ENCODE measurements at places on chromosomes 7 and 10.

DNA sequence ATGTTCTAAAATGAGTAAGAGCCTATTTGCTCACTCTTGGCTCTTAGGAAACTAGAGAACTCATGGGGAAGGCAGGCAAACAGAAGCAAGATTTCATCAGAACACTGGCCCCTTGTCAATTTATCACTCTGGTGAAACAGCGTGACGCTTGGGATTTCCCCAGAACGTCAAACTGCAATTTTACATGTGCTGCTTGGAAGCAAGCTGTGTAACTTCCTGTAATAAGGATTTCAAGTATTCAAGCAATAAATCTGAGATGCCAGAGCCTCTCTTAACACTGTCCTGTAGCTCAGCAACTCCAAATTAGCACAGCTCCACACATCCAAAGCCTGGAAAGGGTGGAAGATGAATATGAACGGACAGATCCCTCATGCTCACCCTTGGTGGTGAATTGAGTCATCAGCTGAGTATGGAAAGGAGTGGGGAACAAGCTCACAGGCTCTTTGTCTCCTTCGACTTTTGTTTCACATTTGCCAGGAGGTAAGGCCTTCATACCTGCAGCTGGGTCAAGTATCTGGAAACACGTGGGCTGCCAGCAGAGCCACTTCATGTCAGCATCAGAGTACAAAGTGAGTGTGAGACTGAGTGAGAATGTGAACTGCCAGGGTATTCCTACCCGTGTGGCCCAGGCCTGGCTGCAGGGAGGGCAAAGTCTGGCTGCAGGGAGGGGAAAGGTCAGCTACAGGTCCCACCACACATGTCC is 140.4 kb upstream of the NAMPT start:
- DNase-seq = no peak
- no peaks in the 10 kb centered on the region for H3K36me3 ChIP-seq
- peaks cover 29% of the 10 kb centered on the region for H3K4me1 ChIP-seq
- peak overlapping the region; percentile 92 for H3K27ac ChIP-seq
- H3K4me3 ChIP-seq = peak overlapping the region; percentile 96

DNA sequence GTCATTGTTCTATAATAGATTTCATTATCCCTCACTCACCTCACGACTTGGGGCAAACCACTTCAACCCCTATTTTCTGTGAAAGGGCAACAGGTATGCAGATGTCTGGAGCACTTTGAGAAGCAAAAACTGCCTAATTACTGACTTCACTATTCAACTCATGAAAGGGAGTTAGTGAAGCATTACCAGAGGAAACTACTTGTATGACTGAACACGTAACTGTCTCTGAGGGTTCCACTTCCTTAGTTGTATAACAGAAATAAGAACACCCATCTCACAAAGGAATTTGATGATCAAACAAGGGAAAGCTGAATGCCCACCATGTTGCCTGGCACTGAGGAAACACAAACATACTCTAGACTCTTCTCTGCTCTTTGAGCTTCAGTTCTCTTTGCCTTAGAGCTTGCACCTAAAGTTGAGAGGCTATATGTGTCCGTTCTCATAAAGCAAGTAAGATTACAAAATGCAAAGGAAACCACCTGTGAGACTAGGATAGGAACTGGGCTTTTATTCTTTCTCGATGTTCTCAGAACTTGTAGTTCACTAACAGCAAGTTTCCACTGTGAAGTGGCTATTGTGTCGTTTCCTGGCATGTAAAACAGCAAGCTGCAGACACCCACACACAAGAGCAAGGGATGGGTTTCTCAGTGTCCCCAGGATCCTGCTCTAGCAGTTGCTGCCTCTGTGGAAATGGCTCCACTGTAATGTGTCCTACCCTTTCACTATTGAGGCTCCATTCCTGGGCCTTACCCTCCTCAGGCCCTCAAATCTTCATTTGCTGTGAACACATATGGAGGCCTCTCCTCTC is 2.6 kb downstream of the TMEM243 start:
- no peak overlapping the region for H3K4me3 ChIP-seq
- H3K27me3 ChIP-seq = no peaks in the 10 kb centered on the region
- DNase-seq = no peak
- peaks cover 14% of the 10 kb centered on the region for H3K4me1 ChIP-seq

GRCh38 chr10:112475575-112476218 is 28.7 kb downstream of the VTI1A start:
- peaks cover 15% of the 10 kb centered on the region for H3K4me1 ChIP-seq
- no peak overlapping the region for H3K4me3 ChIP-seq
- no peaks in the 10 kb centered on the region for H3K27me3 ChIP-seq
- H3K27ac ChIP-seq = no peak overlapping the region
- DNase-seq = no peak
- H3K36me3 ChIP-seq = no peaks in the 10 kb centered on the region

DNA sequence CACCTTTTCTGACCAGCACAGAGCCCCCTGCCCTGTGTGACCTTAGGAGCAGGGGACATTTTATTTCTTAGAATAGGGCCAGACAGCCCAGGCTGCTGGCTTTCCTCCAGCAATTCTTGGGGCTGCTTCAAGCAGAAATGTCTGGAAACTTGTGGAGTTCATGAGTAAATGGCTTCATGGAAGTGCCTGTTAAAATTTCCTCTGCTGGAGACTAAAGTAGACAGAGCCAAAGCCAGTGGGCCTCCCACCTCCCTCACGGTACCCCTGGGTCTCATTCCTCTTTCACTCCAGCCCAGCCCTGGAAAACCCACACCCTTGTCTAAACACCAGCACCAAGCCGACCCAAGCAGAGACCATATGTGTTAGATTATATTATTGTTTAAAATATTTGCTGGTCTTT is 505.5 kb upstream of the ZMIZ1 start:
- H3K4me1 ChIP-seq = no peaks in the 10 kb centered on the region
- no peak overlapping the region for H3K4me3 ChIP-seq
- no peaks in the 10 kb centered on the region for H3K36me3 ChIP-seq

DNA sequence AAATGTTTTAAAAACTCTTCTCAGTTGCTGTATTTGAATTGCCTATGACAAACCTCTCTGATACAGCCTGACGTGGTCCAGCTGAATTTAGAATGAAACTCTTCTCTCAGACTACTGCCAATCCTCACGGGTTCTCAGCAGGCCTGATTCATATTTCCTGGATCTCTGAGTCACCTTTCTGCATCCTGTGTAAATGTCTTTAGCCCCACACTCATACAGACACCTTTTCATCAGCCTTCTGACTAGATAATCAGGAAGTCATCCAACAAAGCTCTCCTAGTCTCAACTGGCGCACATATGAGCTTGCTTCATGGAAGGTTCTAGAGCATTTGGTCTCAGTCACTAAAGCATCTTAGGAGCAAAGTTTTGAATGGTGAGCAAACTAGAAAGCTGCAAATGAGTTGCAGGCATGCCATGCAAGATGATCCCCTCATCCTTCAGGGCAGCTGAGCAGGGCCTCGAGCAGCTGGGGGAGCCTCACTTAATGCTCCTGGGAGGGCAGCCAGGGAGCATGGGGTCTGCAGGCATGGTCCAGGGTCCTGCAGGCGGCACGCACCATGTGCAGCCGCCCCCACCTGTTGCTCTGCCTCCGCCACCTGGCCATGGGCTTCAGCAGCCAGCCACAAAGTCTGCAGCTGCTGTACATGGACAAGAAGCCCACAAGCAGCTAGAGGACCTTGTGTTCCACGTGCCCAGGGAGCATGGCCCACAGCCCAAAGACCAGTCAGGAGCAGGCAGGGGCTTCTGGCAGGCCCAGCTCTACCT is 182.8 kb downstream of the ARHGAP12 start:
- H3K27ac ChIP-seq = no peak overlapping the region
- H3K4me3 ChIP-seq = no peak overlapping the region
- no peaks in the 10 kb centered on the region for H3K4me1 ChIP-seq
- no peaks in the 10 kb centered on the region for H3K27me3 ChIP-seq

- no peaks in the 10 kb centered on the region for H3K27me3 ChIP-seq
- no peaks in the 10 kb centered on the region for H3K36me3 ChIP-seq
- no peak overlapping the region for H3K4me3 ChIP-seq
- no peak overlapping the region for H3K27ac ChIP-seq
- H3K4me1 ChIP-seq = no peaks in the 10 kb centered on the region
- DNase-seq = no peak
Measured at GRCh38 chr7:94418851-94419250, 24.2 kb downstream of the COL1A2 start.

- DNase-seq = no peak
- no peak overlapping the region for H3K27ac ChIP-seq
- H3K27me3 ChIP-seq = no peaks in the 10 kb centered on the region
- H3K4me3 ChIP-seq = no peak overlapping the region
Measured at GRCh38 chr10:93753621-93754250, 4.0 kb upstream of the LGI1 start.

DNA sequence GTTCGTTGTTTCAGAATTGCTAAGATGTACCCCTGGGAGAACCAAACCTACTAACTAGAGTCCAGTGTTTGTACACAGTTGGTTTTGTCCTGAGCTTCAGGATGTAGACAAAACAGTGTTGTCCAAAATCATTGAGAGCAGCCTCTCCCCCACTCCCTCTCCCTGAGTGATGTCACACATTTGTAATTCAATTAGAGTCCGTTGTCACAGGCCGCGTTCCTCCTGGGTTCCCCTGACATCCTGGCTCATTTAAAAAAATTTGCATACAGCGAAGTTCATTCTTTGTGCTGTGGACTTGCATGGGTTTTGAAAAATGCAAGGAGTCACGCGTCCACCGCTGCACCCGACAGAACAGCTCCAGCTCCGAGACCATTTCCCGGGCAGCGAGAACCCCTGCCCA is 10.3 kb downstream of the GRIFIN start:
- no peak for DNase-seq
- no peaks in the 10 kb centered on the region for H3K36me3 ChIP-seq
- no peaks in the 10 kb centered on the region for H3K27me3 ChIP-seq
- H3K4me1 ChIP-seq = no peaks in the 10 kb centered on the region
- H3K27ac ChIP-seq = no peak overlapping the region
